ENCODE measurements at places on chromosomes 7 and 10. TPM values are rescaled to one million over a fixed set of nuclear protein-coding genes. Genes with fewer than 3 reads are reported as not detected.

ITPRID1 gene
- not detected for total RNA-seq

PGAM2 gene
- not detected for total RNA-seq

SFRP4 gene
- 28.2 TPM for total RNA-seq

PALD1 gene
- 10.5 TPM for total RNA-seq

ACSM6 gene
- total RNA-seq = not detected

CASP7 gene
- total RNA-seq = 16.7 TPM

DNA sequence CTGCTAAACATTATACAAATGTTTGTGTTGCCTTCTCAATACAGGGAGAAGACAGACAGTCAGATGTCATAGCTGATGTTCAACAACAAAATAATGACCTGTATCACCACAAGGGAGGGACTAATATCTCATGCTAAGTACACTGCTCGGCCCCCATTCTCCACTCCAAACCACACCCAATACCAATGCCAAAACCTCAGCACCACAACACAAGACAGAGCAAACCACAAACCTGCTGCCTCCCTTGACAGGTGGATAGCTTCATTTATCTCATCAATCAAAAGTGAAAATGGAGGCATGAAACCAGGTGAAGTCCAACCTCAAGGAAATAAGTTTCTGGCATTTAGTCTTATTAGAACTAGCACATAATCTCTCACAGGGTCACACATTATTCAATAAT, 109.5 kb downstream of the PARD3 start:
- no peak for DNase-seq

GRCh38 chr7:78499283-78499682, 700.7 kb downstream of the PHTF2 start:
- DNase-seq = no peak

- DNase-seq = no peak
Measured at GRCh38 chr7:101109368-101109767, 17.5 kb upstream of the SERPINE1 start.

- no peak for DNase-seq
Measured at GRCh38 chr7:30663414-30663813, 18.8 kb downstream of the CRHR2 start.

DNA sequence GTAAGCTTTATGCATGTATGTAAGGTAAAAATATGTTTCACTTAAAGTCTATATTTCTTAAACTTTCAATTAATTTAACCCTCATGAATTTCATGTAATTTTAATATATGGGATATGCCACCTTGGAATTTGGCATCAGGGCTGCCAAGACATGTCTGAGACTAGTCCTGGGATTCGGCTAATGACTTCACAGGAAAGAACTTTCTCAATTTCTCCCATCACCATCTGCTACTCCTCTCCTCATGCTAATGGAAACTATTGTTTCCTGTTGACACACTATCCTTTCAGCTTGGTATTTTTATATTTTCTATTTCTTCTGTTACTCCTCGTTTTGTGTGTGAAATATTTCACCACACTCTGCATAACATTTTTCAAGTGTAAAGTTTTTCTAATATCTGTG, 205.9 kb downstream of the ARL4A start:
- no peak for DNase-seq
